ENCODE measurements at places on chromosomes 5 and 9. TPM values are rescaled to one million over a fixed set of nuclear protein-coding genes. Genes with fewer than 3 reads are reported as not detected.
A peak's percentile ranks its signal among the peaks of the same experiment; 100 is the strongest.

DNA sequence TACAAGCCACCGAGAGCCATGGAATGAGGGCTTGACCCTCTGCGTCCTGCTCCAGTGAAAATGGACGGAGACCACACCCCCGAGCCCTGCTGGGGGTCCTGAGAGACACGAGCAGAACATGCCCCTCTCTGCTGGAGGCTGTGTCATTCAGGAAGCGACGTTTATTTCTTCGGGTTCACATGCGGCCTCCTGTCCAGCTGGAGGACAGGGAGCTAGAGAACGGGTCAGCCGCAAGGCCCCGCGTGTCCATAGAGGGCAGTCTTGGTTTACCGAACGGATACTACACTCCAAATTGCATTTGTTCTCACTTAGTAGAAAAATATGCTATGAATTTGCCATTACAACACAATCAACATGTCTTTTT is 36.1 kb downstream of the MRPL36 start:
- peak; percentile 55 for DNase-seq
- H3K36me3 ChIP-seq: no peaks in the 10 kb centered on the region
- no peak overlapping the region for H3K27ac ChIP-seq
- H3K27me3 ChIP-seq: no peaks in the 10 kb centered on the region

GRCh38 chr5:97627272-97627671 is 444.2 kb upstream of the RIOK2 start:
- no peaks in the 10 kb centered on the region for H3K4me1 ChIP-seq
- no peaks in the 10 kb centered on the region for H3K27me3 ChIP-seq
- H3K4me3 ChIP-seq: no peak overlapping the region
- no peaks in the 10 kb centered on the region for H3K36me3 ChIP-seq

GRCh38 chr9:105359892-105360291 is 87.9 kb upstream of the FSD1L start:
- DNase-seq: no peak
- H3K27ac ChIP-seq: no peak overlapping the region
- H3K27me3 ChIP-seq: no peaks in the 10 kb centered on the region

- H3K27ac ChIP-seq: no peak overlapping the region
- DNase-seq: no peak
- H3K36me3 ChIP-seq: no peaks in the 10 kb centered on the region
- no peak overlapping the region for H3K4me3 ChIP-seq
- H3K27me3 ChIP-seq: no peaks in the 10 kb centered on the region
- no peaks in the 10 kb centered on the region for H3K4me1 ChIP-seq
These were observed 44.2 kb upstream of the TLX3 start for GRCh38 chr5:171264843-171265242.

- H3K4me1 ChIP-seq: peaks cover 2% of the 10 kb centered on the region
- DNase-seq: no peak
- H3K36me3 ChIP-seq: no peaks in the 10 kb centered on the region
- H3K4me3 ChIP-seq: no peak overlapping the region
- no peak overlapping the region for H3K27ac ChIP-seq
- no peaks in the 10 kb centered on the region for H3K27me3 ChIP-seq
These were observed 255.4 kb downstream of the SMARCA2 start for GRCh38 chr9:2270565-2270964.

The DPYSL3 gene
- total RNA-seq: 288 TPM

DNA sequence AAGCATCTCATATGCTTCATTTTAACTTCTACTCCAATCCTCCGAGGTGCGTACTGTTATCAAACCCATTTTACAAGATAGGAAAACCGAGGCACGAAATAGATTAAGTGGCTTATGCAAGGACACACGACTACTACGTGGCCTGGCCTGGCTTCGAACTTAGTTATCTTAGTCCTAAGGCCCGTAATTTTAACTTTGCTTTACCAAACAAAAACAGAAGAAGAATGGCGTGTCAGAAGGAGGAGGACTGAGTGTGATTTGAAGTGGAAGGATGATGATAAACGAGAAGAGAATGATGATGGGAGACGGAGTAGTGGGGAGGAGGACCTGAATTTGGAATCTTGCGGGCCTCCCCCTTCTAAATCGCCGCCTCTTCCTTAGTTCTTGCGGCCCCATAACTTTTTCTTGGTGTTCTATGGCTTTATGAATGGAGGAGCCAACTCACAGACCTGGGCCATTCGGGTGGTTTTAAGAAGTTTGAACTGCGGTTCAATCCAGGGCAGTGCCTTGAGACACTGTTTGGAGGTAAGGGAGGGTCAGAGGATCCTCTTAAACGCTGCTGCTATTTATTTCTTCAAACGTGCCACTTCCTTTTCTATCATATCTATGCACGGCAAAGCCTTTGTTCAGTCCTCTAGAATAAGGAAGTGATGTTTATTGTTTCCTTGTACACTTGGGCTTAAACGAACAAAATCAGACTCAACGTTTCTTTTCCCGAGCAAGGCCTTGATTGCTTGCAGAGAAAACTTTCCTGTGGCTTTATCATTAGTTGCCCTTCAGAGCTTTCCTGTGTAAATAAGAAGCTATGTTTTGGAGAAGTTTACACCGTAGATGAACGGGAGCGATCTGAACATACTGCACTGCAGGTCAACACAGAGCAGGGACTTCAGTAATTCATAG is 795 bp downstream of the CNOT8 start:
- no peak for DNase-seq
- no peaks in the 10 kb centered on the region for H3K36me3 ChIP-seq
- H3K4me1 ChIP-seq: peaks cover 4% of the 10 kb centered on the region
- H3K27me3 ChIP-seq: no peaks in the 10 kb centered on the region

DNA sequence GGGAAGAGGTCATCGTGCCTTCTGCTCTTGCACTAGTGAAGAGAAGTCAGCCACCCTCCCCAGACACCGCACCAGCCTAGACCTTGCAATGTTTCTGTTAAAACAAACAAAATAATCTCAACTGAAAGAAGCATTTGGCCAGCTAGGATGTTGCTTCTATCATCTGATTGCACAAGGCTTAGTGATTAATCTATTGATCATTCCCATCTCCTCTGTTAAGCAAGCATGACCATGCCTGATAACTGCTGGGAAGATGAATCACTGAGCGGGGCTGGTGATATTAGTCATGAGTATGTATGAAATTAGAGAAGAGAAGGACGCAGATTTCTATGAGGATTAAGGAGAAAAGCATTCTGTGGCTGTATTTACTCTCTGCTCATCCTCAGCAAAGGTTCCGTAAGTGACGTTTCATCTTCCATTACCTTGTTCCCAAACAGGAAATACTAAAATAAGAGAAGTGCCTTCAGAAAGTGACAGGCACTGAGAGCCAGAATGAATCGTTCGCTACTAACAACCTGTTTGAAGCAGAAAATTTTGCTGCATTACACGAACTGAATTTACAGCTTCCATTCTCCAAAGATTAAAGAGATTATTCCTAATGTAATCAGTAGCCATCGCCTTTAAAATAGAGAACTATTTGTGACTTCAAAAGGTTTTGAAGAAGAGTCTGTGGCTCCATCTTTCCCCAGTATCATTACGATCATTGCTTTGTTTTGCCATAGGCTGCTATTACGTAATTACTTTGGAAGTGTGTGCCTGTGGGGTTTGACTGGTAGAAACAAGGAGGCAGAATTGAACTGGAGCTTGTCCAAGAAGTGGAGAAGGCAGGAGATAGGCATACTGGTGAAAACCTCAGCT is 219.1 kb downstream of the MED10 start:
- H3K27me3 ChIP-seq: no peaks in the 10 kb centered on the region
- H3K27ac ChIP-seq: no peak overlapping the region
- no peaks in the 10 kb centered on the region for H3K36me3 ChIP-seq
- H3K4me3 ChIP-seq: no peak overlapping the region
- H3K4me1 ChIP-seq: no peaks in the 10 kb centered on the region

GRCh38 chr5:66987949-66988838 is 208.4 kb downstream of the CD180 start:
- H3K4me3 ChIP-seq: no peak overlapping the region
- no peak overlapping the region for H3K27ac ChIP-seq
- peaks cover 3% of the 10 kb centered on the region for H3K4me1 ChIP-seq
- no peaks in the 10 kb centered on the region for H3K36me3 ChIP-seq

- H3K27me3 ChIP-seq: no peaks in the 10 kb centered on the region
- H3K36me3 ChIP-seq: no peaks in the 10 kb centered on the region
- no peaks in the 10 kb centered on the region for H3K4me1 ChIP-seq
- no peak overlapping the region for H3K27ac ChIP-seq
- peak overlapping the region; percentile 51 for H3K4me3 ChIP-seq
These were observed 498 bp upstream of the ARHGEF37 start for GRCh38 chr5:149580808-149581191.

The FOXI1 gene
- total RNA-seq: not detected

The NNT gene
- 69.4 TPM for total RNA-seq

GRCh38 chr9:108579757-108580439 is 275.9 kb downstream of the ACTL7B start:
- H3K27me3 ChIP-seq: peaks cover 2% of the 10 kb centered on the region
- no peak for DNase-seq
- H3K4me1 ChIP-seq: no peaks in the 10 kb centered on the region
- no peaks in the 10 kb centered on the region for H3K36me3 ChIP-seq
- H3K27ac ChIP-seq: no peak overlapping the region

DNA sequence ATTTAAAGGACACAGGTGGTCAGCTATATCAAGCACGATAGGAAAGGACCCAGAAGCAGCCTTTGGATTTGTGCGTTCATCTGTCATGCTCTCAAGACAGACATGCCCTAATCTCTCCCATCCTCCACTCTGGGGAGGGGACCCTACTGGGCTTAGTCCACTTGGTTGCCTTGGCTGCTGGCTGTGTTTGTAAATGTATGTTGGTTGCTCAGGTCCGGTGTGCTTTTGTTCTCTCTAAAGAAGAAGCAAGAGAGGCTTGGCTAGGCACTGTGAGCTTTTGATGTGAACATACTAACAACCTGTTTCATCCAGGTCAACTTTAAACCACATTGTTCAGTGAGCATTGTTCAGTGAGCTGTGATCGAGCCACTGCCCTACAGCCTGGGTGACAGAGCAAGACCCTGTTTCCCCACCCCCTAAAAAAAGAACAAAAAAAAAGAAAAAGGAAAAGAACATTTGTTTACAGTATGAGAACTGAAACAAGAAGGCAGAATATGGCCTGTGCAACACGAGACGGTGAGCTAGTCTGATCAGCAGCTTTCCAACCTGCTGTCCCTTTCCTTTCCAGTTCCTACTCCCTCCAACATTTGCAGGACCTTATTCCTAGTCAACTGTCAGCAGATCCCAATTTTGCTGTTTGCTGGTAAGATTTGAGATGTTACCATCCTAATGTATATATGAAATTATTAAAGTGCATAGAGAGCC is 228.3 kb downstream of the ARHGAP26 start:
- H3K4me3 ChIP-seq: no peak overlapping the region
- H3K27ac ChIP-seq: no peak overlapping the region
- H3K36me3 ChIP-seq: no peaks in the 10 kb centered on the region
- peaks cover 6% of the 10 kb centered on the region for H3K4me1 ChIP-seq
- H3K27me3 ChIP-seq: no peaks in the 10 kb centered on the region
- DNase-seq: no peak

The TGFBI gene
- 335 TPM for total RNA-seq

The PROB1 gene
- total RNA-seq: 3.0 TPM

DNA sequence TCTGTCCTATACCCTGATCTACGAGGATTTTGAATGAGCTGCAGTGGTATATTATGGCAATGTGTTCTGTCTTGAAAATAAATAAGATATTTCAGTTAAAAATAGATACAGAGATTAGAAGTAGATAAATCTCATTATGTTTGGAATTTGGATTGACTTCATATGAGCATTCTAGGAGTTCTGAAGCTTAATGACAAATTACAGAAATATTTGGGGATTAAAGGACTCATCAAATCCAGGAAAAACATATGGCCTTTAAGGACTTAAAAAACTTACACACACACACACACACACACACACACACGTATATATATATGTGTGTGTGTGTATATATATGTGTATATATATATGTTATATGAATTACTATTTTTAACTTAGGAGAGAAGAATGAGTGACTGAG is 446.9 kb upstream of the CD180 start:
- H3K4me3 ChIP-seq: no peak overlapping the region
- no peaks in the 10 kb centered on the region for H3K27me3 ChIP-seq
- H3K4me1 ChIP-seq: peaks cover 3% of the 10 kb centered on the region
- no peaks in the 10 kb centered on the region for H3K36me3 ChIP-seq
- no peak for DNase-seq

DNA sequence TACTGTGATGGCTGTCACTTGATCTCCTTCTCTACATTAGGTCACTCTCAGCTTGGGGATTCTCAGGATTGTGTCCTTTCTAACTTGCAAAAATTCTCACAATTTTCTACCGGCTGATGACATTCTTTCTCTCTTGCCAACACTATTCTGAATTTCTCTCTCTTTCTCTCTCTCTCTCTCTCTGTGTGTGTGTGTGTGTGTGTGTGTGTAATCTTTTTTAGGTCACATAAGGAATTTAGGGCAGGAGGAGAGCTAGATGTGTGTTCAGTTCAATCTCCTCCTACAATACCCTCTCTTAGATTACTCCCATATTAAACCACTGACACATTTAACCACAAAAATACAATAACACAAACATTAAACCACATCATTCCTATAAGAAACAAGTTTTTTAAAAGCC is 242.3 kb upstream of the NREP start:
- no peak for DNase-seq
- H3K36me3 ChIP-seq: no peaks in the 10 kb centered on the region
- no peak overlapping the region for H3K27ac ChIP-seq
- H3K4me1 ChIP-seq: no peaks in the 10 kb centered on the region

All from aorta (tissue), 5 donors.